ENCODE measurements at places on chromosomes 6 and 20.

DNA sequence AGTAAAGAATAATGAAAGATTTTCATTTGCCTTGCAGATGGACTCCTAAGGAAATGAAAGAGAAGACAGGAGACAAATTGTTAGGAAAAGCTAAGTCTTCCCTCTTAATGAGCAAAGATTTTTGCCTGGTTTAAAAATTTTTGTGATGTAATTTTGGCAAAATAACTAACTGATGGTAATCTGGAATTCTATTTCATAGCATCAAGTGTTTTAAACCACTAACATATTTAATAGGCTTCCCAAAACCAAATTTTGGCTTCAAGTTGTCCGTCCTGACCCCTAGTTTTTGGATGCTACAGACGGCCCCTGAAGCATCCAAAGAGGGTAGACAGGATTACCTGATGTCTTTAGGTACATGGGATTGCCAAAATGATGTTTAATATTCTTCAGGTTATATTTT lies 124.3 kb downstream of the TPBG start:
- no peak for DNase-seq

DNA sequence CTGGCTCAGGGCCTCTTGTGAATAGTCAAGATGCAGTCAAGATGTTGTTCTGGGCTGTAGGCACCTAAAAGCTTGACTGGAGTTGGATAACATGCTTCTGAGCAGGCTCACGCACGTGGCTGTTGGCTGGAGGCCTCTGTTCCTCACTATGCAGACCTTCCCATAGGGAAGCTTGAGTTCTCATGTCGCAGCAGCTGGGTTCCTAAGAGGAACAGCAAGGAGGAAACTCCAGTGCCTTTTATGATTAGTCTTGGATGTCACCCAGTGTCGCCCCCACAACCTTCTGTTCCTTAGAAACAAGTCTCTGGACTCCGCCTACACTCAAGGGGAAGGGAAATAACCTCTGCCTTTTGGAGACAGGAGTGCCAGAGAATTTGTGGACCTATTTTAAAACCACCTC lies 210.7 kb downstream of the BCAS1 start:
- DNase-seq = no peak

DNA sequence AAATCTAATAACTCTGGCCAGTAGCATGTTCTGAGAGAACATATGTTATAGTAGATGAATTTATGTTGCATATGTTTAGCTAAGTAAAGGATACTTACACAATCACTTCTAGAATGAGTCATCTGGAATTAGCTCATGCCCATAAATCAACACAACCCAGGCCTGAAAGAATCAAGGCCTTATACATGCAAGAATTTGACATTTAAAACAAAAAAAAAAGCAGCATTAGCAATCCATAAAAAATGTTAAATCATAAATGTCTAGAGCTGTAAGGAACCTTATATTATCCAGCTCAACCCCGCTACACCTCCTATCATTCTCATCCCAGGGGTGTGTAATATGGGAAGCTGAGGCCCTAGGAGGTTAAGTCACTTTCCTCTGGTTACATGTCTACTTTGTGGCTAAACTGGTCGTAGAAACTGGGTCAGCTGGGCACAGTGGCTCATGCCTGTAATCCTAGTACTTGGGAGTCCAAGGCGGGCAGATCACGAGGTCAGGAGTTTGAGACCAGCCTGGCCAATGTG lies 105.2 kb upstream of the CARMIL1 start:
- DNase-seq = peak; percentile 98

- no peak for DNase-seq
Measured at GRCh38 chr20:47572105-47572729, 70.5 kb downstream of the NCOA3 start.

DNA sequence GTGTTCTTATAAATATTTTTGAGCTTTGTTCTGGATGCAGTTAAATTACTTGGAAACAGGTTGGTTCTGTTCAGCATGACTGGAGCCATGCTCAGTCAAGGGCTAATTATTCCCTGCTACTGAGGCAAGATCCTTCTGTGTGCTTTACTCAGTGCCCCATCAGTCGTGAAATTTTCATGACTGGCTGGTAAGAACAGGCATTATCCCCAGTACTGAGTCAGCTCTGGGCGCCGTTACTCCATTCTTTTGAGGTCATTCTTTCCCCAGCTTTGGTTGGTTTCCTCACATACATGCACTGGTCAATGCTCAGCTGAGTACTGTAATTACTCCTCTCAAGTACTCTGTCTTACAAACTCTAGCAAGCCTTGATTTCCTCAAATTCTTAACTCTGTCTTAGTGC lies 71.3 kb downstream of the CDKAL1 start:
- DNase-seq = peak; percentile 84

GRCh38 chr6:4776493-4777393 lies 539 bp downstream of the CDYL start:
- peak; percentile 37 for DNase-seq

- DNase-seq = no peak
Measured at GRCh38 chr6:79864421-79864820, 82.9 kb downstream of the ELOVL4 start.

- DNase-seq = no peak
Measured at GRCh38 chr6:7417684-7418083, 28.1 kb downstream of the RIOK1 start.

DNA sequence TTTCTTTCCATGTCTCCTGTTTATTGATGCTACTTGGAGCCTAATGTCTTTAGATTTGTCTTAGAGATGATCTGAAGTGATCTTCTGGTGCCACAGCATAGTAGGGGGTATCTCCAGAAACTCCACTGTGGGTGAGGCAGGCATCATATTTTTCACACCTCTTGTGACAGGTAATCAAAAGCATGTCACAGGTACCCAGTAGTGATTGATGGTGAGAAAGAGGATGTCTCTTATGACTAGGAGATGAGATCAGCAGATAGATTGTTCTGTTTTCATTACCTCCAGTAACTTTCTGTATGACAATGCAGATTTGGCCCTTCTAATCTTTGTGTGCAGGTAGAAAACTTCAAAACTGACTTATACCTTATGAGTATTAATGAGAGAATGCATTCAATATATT lies 13.5 kb downstream of the NCOA7 start:
- DNase-seq = no peak

Data from amniotic epithelial cell (primary cell).